ENCODE measurements at places on chromosomes 1 and 21. TPM values are rescaled to one million over a fixed set of nuclear protein-coding genes. Genes with fewer than 3 reads are reported as not detected.
A peak's percentile ranks its signal among the peaks of the same experiment; 100 is the strongest.

The ADORA3 gene
- total RNA-seq: not detected

GRCh38 chr1:71030026-71030425 is 17.6 kb downstream of the PTGER3 start:
- DNase-seq: no peak

DNA sequence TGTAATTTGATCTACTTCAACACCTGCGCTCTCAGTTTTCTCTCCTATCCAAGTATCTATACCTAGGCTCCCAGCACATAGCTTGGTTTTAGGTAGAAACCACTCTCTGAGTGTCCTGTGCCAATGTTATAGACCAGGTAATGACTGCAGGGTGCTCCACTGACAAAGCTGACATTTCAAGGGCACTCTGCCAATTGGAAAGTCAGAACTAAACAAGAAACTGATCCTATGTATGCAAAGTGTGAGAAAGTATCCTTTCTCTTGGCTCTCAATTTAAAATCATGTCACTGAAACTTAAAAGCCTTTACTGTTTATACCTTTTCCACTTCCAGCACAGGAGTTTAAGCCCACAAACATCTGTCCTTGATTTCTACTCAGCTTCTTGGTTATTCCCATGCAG is 45.0 kb upstream of the AIM2 start:
- no peak for DNase-seq

The IFI44 gene
- 536 TPM for total RNA-seq

- no peak for DNase-seq
Observed at GRCh38 chr1:234821840-234822239, 211.9 kb upstream of the IRF2BP2 start.

The HOOK1 gene
- total RNA-seq: not detected

- no peak for DNase-seq
Observed at GRCh38 chr1:114341856-114342255, 169.1 kb downstream of the TRIM33 start.

The ZNF672 gene
- 15.0 TPM for total RNA-seq

DNA sequence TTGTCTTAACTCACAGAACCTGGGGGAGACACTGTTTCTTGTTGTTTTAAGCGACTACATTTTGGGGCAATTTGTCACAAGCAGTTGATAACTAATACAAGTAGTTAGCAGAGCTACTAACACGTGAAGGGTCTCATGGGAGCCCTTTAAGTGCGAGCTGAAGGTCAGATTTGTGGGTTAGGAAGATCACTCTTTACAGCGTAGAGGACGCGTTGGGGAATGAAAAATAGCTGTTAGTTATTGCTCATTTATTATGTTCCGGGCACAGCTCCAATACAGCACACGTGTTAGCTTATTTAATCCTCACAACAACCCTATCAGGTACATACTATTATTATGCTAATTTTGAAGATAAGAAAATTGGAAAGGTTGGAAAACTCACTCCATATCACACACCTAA is 95.9 kb downstream of the ACTL8 start:
- DNase-seq: no peak

DNA sequence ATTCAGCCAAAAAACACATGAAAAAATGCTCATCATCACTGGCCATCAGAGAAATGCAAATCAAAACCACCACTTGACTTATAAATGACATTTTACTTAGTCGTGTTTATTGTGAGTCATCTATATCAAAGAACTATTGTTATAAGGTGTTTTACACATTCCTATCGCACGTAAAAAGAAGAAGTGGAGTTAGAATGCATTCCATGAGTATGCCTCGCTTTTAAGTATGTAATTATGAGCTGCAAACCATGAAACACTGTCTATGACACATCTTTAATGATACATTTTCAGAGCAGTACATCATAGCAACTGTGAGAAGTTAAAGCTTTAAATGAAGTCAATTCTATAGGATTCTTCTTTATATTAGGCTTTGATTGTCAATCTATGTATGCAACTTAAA is 614.3 kb upstream of the ADAMTS5 start:
- peak; percentile 77 for DNase-seq

- peak; percentile 74 for DNase-seq
Observed at GRCh38 chr1:153985341-153985912, 712 bp downstream of the RAB13 start.

The NCAM2 gene
- 3.1 TPM for total RNA-seq

DNA sequence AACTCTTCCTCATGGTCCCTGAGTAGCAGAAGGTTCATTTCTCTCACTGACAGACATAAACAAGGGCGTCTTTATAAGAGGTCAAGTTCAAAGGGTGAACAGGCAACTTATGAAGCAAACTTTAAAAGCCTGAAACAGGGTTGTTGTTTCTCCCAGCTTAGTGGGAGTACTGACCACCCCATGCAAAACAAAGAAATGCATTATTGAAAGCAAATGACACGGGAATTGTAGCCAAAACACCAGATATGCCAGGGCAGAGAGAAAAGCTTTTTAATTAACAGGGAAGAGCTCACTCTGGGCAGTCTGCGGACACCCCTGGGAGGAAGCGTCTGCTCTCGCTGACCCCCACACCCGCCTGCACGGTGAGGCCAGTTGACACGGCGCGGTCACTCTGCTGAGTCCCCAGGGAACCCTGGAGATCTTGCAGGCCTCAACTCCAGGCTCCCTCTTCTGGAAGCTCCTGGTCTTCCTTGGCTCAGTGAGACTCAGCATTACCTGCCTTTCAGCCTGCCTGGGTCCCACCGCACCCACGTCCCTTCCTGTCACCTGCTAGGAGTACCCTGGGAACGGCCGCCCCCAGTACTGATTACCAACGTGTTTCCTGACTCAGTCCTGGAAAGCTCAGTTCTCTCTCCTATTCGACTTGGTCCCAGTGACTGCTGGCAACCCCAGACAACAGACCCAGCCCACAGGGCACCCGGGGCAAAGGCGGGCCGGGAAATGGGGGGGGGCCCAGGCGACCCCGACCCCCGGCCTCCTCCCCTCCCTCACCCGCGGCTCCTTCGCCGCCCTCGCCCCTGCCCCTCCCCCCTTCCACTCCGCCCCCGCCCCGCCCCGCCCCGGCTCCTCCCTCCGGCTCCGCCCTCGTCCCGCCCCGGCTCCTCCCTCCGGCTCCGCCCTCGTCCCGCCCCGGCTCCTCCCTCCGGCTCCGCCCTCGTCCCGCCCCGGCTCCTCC is 972 bp downstream of the CFAP410 start:
- DNase-seq: peak; percentile 57

Measured in M059J (cell line).